ENCODE measurements at places on chromosomes 16 and 17.

GRCh38 chr16:11084484-11084875 lies 140.1 kb downstream of the CLEC16A start:
- no peak for DNase-seq

DNA sequence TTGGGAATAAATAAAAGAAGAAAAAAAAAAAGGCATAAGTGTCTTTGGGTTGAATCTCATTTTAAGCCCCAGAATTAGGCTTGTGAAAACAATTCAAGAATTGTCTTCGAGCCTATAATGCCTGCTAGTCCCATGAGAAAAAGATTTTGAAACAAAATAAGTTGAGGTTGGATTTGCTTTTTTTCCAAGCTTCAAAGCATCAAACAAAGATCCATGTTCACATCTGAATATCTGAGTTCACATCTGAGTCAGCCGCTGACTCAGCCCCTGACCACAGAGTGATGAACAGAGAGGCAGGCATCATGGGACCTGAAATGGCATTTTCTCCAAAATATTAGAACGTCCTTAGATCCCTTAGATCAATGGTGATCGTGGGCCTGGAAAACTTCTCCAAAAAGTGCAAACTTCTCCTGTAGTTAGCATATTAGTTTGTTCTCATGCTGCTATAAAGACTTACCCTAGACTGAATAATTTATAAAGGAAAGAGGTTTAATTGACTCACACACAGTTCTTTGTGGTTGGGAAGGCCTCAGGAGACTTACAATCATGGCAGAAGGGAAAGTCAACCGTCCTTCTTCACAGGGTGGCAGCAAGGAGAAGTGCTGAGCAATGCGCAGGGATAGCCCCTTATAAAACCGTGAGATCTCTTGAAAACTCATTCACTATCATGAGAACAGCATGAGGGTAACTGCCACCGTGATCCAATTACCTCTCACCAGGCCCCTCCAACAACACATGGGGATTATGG lies 294.6 kb upstream of the HSBP1 start:
- no peak for DNase-seq

DNA sequence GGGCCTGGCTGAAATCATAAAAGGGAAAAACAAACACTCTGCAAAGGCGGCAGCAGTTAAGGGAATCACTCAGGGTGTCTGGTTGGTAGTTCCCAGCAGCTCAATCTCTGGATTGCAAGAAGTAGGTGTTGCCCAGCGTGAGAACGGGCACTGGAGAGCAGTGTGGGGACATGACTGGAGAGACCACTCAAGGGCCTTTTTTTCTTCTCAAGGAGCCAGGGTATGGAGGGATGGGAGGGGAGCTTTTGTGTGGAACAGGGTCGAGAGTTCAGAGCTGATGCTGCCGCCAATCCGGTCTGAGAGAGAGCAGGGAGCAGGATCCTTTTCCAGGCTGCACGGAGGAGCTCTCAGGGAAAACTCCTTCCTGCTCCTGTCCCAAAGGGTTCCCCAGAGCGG lies 15.2 kb downstream of the SCNN1B start:
- peak; percentile 57 for DNase-seq

- DNase-seq: peak; percentile 90
These were observed at the start of the genes DHX38 and TXNL4B for GRCh38 chr16:72093448-72094265. Gene DHX38, plus strand, starts transcription at chr16:72093847. Its CDS starts 2,311 bp downstream, at chr16:72096158. Gene TXNL4B, minus strand, starts transcription at chr16:72093620. Its CDS starts 2,871 bp downstream, at chr16:72090749.

DNA sequence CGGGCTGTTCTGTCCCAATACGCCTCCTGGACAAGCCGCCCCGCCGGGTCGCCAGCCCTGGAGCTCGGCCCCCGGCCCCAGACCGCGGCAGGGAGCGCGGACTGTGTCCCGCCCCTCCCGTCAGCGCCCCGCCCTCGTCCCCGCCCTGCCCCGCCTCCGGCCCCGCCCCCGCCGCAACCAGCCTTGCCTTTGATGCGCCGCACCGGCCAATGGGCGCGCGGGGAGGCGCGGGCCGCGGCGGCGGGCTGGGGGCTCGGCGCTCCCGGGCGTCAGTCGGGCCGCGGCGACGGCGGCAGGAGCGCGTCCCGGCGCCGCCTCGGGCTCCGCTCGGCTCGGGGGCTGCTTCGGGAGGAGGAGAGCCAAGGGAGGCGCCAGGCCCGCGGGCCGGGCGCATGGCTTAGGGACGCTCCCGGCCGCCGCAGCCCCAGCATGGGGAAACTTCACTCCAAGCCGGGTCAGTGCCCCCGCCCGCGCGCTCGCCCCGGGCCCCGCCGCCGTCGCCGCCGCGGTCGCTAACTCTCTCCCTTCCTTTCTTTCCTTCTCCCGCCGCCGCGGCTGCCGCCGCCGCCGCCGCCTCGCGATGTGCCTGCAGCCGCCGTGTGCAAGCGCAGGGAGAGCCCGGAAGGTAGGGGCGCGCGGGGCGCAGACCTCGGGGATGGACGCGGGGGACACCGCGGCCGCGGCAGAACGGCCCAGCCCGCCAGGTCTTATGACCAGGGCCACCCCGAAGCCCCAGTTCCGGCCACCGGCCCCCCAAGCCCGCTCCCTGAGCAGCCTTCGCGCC lies at the start of gene NKD1:
Gene NKD1 (plus strand): TSS at position 272 of the 784 bp plus-strand sequence. CDS start 158 bp downstream, at position 430.
- no peak for DNase-seq

DNA sequence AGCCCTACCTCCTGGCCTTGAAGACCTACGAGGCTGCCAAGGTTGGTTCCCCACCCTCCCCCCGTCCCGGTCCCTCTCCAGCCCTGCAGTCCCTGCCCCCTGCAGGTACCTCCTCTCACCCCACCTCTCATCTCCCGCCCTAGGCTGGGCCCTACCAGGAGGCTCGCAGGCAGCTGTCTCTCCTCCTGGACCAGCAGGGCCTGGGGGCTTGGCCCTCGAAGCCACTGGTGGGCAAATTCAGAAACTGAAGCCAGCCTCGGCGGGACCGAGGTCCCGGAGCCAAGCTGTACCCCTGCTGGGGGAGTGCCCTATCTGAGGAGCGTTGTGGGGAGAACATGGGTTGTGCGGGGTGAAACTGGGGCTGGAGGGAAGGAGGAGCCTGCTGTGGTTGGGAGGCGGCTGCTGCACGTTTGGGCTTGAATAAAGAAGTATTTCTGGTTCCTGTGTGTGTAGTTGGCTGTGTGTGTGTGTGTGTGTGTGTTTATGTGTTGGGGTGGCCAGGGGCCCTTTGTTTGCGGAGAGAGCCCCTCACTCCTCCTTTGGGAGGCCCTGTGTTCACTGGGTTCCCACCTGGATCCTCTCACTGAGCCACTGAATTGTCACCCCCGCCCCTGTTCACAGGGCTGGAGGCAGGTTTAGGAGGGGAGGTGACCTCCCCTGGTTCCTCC lies 5.9 kb downstream of the ADAD2 start:
- DNase-seq: no peak

All from NCI-H2107 (cell line).